Astrocyte (in vitro differentiated cells and primary cell): ENCODE measurements at places on chromosomes 16 and 17. TPM values are rescaled to one million over a fixed set of nuclear protein-coding genes. Genes with fewer than 3 reads are reported as not detected.

The CFAP119 gene
- 4.0 and 4.1 TPM in 2 replicates for total RNA-seq

The PARD6A gene
- total RNA-seq = 1.2 and 1.4 TPM in 2 replicates

The PYDC1 gene
- total RNA-seq = not detected in 2 replicates

- no peak for DNase-seq
Observed at GRCh38 chr17:6654841-6655731, 3.5 kb downstream of the C17orf100 start.

- no peak for DNase-seq
Observed at GRCh38 chr17:48610282-48611211, at the start of gene HOXB7. Gene HOXB7 (minus strand): TSS chr17:48611017. CDS start chr17:48610918, 99 bp downstream.

- no peak for DNase-seq
Observed at GRCh38 chr17:45135978-45136791, 698 bp downstream of the ACBD4 start.

DNA sequence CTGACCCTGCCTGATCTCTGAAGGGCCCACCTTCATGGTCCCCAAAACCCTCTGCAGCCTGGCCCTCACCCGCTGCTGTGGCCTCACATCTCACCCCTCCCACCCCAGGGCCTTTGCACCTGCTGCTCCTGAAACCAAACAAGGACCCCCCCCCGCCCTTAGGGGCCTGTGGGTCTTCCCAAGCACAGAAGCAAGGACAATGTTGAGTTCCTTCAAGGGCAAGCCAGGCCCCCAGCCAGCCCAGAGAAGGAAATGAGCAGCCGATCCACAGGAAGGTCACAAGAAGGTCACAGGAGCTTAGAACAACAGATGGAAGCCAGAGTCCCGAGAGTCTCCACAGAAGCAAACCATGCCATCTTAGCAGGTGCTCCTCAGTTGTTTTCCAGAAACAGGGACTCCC lies 493 bp upstream of the PDE6G start:
- DNase-seq = no peak

DNA sequence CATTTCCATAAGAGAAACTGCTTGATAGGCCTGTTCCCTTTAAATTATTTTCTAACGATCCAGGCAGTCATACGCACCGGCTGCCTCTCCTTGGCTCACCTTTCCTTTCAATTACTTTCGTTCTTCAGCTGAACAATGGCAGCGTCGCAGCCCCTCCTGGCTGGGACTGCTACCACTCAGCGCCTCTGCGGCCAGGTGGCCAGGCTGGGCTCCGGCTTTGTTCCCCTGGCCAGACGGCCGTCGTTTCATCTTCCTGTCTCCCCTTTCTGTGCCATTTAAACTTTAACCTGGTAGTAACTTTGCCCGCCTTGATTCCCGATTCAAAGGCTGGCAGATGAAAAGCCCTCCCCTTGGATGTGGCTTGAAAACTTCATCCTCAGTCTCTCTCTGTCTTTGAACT lies 79.0 kb downstream of the C16orf78 start:
- no peak for DNase-seq
